ENCODE measurements at places on chromosomes 5 and 9.
A peak's percentile ranks its signal among the peaks of the same experiment; 100 is the strongest.

- no peak for DNase-seq
Observed at GRCh38 chr5:143676802-143677201, 135.2 kb upstream of the HMHB1 start.

DNA sequence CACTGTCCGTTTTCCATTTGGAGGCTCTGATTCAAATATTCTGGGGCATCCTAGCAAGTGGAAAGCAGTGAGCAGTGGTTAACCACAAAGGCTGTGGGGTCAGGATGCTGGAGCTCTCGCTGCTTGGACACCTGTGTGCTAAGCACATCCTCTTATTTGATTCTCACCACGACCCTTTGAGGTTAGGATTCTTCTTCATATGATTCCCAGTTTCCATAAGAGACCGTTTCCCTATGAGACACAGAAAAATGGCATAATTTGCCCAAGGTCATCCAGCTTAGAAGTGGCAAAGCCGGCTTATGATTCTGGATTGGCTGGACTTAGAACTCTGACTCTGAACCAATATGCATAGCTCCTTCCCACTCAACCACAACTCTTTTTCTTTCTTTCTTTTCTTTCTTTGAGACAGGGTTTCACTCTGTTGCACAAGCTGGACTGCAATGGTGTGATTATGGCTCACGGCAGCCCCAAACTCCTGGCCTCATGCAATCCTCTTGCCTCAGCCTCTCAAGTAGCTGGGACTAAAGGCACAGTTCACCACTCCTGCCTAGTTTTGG lies 207.7 kb downstream of the TTLL11 start:
- DNase-seq: peak; percentile 74

DNA sequence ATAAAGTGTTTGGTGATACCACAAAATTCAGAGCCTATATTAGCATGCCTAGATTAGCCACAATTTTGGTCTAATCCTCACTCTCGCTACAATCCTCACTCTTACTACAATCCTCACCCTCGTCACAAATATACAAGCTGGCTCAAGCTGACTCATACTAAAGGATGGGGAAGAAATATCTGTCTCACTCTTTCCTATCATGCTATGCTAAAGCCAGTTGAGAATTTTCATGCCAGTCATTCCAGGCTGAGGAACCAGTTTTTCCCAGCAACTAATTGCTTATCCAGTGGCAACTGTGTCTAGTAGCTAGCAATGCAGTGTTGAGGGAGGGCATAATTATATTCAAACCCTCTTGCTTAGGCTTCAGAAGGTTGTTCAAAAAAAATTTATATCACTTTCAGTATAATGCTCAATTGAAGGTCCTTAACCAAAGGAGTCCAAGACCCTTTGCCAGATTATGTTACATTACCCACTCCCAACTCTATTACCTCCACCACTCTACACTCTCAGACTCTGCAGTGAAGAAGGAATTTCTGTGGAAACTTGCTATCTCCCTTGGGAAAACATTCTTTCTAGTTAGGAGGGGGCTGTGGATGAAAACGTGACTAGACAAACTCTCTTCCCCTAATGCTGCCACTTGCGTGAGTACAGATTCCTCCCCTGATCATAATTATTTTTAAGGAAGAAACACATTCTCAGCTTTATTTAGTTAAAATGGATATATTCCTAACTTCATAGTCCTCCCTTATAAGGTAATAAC lies 810.3 kb upstream of the ACO1 start:
- peak; percentile 47 for DNase-seq

GRCh38 chr5:124349931-124350330 lies 396.5 kb downstream of the ZNF608 start:
- DNase-seq: no peak

- DNase-seq: no peak
Observed at GRCh38 chr5:135662683-135663082, 83.9 kb upstream of the CXCL14 start.

GRCh38 chr9:134966697-134967546 lies 49.2 kb upstream of the FCN1 start:
- DNase-seq: no peak

DNA sequence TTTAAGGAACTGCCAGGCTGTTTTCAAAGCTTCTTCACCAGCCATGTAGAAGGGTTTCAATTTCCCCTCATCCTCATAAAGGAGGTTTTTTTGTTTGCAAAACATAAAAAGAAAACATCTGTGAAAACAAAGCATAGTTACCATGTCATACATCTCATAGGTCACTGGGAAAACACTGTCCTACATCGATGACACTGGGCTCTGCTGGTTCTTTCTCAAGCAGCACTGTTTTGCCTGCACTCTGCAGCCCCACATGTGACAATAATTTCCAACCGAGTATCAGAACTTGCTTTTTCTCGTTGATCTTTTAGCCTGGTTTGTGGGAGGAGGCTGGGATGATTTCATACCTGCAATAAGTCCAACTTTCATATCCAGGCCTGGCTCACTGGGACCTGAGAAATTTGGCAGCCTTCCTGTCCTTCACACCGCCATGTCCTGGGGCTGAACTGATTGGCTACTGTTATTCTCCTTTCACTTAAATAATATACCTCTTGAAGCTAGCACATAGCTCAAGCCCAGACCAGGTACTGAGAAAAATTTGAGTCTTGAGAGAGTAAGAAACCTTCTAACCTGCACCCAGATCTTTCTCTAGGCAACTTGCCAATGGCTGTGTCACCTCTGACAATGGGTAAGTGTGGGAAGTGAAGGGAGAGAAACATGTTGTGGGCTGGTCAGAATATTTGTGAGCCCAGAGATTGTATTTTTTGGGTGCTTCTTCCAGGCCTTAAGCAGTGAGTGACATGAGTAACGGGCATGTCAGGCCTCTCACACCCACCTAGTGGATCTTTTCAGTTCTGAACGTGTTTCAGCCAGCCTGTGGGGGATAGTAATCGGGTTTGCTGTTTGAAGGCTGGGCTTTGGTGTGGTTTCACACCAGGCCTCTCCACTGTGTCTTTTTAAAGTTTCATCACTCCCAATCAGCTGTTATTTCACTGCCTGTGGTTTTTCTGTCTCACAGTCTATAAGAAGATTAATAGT lies 502.8 kb downstream of the NTRK2 start:
- peak; percentile 33 for DNase-seq

DNA sequence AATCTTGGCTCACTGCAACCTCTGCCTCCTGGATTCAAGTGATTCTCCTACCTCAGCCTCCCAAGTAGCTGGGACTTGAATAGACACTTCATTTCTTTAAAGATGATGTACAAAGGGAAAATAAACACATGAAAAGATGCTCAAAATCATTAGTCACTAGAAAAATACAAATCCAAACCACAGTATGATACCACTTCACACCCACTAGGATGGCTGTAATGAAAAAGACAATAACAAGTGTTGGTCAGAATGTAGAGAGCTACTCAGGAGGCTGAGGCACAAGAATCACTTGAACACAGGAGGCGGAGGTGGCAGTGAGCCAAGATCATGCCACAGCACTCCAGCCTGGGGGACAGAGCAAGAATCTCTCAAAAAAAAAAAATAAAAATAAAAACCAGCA lies 13.0 kb downstream of the F2RL2 start:
- DNase-seq: no peak

DNA sequence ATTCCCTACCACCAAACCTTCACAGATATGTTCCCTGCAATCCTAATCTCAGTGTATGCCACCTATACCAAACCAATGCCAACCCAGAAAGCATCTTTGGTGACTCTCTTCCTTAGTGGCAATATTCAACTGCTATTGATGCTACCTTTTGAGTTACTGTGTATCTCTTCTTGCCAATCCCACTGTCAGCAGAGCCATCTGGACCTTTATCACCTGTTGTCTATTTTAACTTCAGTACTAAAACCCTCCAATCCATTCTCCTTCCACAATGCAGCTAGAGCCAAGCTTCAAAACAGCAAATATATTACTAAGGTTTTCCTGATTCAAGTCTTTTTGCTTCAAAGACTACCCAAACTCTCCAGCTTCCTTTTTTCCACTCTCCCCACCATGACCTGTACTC lies 777.2 kb upstream of the DMAC1 start:
- no peak for DNase-seq

Data from HT1080 (cell line).